Motor neuron (in vitro differentiated cells): ENCODE measurements at places on chromosomes 2 and 18.

- peak; percentile 85 for ATAC-seq
These were observed 7.6 kb upstream of the LPIN1 start for GRCh38 chr2:11738589-11739436.

GRCh38 chr18:31248783-31249521 lies 69.0 kb upstream of the DSG1 start:
- peak; percentile 67 for ATAC-seq

- ATAC-seq, result no peak
These were observed 78.3 kb downstream of the CMPK2 start for GRCh38 chr2:6787376-6787775.

GRCh38 chr2:121583555-121583954 lies 52.9 kb downstream of the RNU4ATAC start:
- no peak for ATAC-seq

DNA sequence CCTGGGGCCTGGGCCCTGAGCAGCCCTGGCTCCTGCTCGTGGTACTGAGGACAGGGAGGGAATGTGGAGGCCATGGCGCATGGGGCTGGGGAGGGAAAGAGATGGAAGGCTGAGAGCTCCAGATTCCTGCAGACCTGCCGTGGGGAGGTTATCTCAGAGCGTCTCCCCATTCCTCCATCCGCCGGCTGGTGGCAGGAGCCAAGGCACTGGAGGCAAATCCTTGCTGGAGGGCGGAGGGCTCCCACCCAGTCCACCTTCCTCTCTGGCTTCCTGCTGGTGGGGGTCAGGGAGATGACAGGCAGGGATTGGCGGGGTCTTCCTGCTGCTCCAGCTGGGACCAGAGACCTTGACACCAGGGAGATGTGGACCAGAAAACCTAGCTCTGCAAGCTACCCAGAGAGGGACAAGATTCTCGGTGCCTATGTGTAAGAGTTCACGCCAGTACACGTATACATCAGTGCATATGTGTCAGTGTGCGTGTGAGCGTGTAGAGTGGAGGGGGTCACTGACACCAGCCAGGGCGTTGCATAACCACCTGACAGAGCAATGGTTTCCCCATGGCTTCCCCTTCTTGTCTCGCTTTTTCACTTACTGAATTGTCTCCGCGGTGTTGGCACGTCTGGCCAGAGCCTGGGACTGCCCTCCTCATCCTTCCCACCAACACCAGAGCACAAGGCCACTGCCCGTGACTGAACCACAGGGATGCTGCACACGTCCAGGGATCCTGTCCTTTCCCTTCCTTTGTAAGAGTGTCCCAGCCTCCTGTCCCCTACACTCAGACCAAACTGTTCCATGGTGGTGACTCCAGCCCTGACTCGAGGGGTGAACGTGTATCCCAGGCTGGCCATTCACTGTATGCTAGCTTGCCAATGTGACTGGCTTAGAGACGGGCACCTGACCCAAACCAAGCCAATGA lies 15.8 kb upstream of the SEMA4C start:
- ATAC-seq, result no peak

GRCh38 chr2:186716899-186717298 lies 23.0 kb downstream of the FAM171B start:
- no peak for ATAC-seq

DNA sequence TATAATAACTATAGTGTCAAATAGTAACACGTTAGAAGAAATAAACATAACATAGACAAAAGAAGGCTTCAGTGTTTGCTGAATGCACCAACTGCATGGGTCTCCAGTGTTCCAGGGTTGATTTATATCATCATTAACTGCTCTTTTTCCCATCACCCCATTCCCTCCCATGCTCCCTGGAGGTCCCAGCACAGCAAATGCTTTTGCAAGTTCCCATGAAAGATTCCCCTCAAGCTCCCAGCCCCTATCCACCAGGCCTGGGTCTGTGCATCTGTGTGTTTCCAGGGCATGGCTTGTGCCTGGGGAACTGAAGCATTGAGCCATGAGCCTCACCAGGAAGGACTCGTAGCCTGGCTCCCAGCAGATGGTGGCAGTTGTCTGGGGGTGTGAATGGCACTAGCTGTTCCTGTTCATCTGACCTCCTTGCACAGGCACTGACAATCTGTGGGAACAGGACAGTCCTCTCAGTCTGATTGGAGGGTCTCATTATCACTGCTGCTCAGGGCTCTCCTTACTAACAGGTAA lies 164.6 kb upstream of the RMP24 start:
- ATAC-seq, result no peak

DNA sequence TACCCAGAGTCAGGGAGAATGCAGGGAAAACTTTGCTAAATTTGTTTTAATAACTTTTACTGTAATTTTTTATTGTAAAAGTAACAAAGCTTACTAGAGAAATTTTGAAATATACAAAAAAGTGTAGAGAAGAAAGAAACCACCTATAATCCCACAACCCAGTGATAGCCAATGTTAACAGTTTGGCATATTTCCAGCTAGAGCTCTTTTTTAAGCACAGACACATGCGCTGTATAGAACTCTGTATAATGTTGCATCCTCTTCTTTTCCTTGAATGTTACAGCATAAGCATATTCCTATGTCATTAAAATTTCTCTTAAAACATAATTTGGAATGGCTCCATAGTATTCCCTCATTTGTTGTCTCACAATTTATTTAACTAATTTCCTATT lies 37.4 kb upstream of the EPAS1 start:
- no peak for ATAC-seq
